Daoy (cell line): ENCODE measurements at places on chromosomes 11 and 22.

DNA sequence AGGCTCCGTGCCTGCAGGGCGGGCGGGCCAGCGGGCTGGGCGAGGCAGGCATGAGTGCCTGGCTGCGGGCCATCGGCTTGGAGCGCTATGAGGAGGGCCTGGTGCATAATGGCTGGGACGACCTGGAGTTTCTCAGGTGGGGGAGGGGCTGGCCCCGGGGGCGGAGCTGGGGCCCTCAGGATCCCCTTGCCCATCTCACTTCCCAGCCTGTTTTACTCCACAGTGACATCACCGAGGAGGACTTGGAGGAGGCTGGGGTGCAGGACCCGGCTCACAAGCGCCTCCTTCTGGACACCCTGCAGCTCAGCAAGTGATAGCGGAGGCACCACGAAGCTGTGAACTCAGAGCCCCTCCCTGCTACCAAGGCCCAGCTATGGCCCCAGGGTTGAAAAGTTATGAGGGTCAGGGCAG lies 5.9 kb downstream of the PHOX2A start:
- DNase-seq: peak; percentile 71

DNA sequence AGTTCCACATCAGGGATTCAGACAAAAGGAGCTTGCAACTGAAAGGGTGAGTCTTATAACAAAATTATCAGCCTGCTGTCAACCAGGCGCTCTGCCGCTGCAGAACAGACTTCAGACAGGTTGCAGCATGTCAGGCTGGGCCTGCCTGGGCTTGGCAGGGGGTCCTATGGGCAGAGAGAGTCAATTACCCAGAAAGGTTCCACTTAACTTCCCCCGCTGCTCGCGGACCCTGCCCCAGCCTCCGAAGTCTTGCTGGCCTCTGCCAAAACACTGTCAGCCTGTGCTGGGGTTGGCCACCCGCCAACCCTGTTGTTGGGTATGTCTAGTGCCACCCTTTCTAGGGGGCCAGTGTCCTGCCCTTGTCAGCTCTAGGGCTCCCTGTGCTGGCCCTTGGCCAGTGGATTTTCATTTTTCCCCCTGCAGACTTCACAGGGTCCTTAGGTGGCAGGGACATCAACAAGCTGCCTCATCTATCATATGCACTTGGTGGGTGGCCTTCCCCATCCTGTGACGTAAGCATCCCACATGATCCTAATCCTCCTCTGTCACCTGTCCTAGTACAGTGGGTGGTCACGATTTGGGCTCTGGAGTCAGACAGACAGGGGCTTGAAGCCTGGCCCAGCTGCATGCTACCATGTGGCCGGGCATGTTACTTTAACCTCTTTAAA lies 166.5 kb upstream of the CADM1 start:
- no peak for DNase-seq

GRCh38 chr11:114586797-114587196 lies 8.8 kb downstream of the NXPE4 start:
- peak; percentile 2 for DNase-seq

DNA sequence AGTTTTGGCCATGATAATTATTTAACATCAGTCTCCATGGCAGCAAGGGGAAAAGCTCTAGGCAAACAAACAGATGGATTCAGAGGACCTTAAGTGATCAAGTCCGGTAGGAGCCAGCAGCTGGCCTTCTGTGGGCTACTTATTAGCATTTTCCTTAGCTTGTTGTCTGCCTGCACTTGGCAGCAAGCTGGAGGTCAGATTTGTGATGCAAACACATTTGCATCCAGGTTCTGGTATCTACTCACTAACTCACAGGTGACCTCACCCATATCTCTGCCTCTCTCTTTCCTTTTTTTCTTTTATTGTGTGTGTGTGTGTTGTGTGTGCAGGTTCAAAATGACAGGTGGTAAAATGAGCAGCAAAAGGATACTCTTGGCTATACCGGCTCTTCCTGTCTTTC lies 32.3 kb downstream of the ARHGAP42 start:
- DNase-seq: peak; percentile 3

GRCh38 chr22:20567371-20567847 lies 60.0 kb downstream of the MED15 start:
- no peak for DNase-seq

DNA sequence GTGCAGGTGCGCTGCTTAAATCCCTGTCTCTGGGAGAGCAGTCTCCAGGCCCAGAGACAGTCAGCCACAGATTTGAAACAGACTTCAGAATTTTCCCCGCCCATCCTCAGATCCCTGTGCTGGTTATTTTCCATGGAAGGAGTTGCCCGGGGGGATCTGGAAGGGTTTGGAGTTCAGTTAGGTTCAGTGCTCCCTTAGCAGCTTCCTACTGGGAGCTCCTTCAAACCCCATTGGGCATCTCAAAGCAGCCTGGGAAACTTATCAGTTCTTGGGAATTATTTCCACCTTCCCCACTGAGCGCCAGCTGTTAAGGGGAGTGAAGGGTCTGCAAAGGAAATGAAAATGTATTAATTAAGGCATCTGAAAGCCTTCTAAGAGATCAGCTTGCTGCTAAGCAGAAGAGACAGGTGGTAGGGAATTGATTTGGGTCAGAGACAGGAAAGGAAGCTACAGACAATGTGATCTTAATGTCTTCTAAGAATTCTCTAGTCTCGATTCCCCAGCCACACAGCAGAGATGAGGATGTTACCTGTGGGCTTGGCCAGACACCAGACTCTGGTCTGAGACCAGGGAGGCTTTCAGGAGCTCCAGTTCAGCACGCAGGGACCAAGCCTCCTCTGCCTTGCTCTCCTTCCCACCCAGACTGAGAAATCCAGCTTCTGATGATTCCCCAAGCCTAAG lies 106.2 kb upstream of the TBCEL start:
- no peak for DNase-seq
